Activated CD4-positive, alpha-beta T cell treated with anti-CD3 and anti-CD28 coated beads for 36 hours (primary cell): ENCODE measurements at places on chromosomes 1 and 21.

GRCh38 chr1:112346801-112347350 lies 49.1 kb upstream of the CTTNBP2NL start:
- peaks cover 2% of the 10 kb centered on the region for H3K27me3 ChIP-seq
- no peak for DNase-seq
- H3K4me3 ChIP-seq = no peak overlapping the region
- H3K27ac ChIP-seq = no peak overlapping the region
- H3K36me3 ChIP-seq = peaks cover 4% of the 10 kb centered on the region

GRCh38 chr1:240401731-240402130 lies 210.2 kb downstream of the GREM2 start:
- no peaks in the 10 kb centered on the region for H3K36me3 ChIP-seq
- DNase-seq = no peak
- no peak overlapping the region for H3K4me3 ChIP-seq
- no peaks in the 10 kb centered on the region for H3K27me3 ChIP-seq

DNA sequence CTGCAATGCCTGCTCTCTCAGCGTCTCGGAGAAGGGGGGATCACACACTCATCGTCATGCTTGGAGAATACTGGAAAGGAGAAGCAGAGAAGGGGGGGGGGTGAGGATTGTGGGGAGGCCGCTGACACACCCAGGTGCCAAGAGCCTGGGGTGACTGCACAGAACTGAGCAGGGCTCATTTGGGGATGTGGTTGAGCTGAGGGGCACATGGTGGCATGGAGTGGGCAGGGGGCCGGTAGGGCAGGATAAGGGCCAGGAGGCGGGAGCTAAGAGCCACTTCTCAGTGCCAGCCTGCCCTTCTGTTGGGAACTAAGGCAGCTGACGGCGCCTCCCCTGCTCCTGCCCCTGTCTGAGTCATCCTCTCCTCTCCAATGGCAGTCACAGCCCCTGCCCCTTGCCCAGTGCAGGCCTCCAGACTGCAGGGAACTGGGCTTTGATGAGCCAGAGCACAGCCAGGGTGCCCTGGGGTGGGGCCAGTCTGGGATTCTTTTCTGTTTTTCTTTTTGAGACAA lies 27.2 kb downstream of the MRPL37 start:
- no peaks in the 10 kb centered on the region for H3K27me3 ChIP-seq
- peaks cover 24% of the 10 kb centered on the region for H3K4me1 ChIP-seq
- peak; percentile 29 for DNase-seq
- no peak overlapping the region for H3K4me3 ChIP-seq
- H3K27ac ChIP-seq = no peak overlapping the region

DNA sequence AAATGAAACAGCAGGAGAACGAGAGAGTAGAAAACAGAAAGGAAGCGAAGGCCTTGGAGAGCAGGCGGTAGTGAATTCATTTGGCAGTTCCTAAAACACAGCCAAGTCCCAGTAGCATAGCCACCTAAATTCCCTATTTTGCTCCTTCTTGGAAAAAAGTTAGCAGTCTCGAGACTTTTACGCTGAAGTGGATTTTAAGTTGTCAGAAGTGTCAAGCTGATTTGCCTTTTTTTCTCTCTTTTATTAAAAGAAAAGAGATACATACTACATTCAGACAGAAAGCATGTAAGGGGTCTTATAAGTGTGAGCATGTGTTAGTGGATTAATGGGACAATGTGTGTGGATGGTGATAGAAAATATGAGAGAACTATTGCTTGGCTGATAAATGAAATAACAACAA lies 19.2 kb downstream of the NFIA start:
- no peaks in the 10 kb centered on the region for H3K36me3 ChIP-seq
- peaks cover 11% of the 10 kb centered on the region for H3K4me1 ChIP-seq
- DNase-seq = no peak
- no peaks in the 10 kb centered on the region for H3K27me3 ChIP-seq

- no peak overlapping the region for H3K27ac ChIP-seq
- H3K36me3 ChIP-seq = peaks cover 41% of the 10 kb centered on the region
- no peaks in the 10 kb centered on the region for H3K27me3 ChIP-seq
- H3K4me3 ChIP-seq = no peak overlapping the region
- H3K4me1 ChIP-seq = peaks cover 37% of the 10 kb centered on the region
These were observed 3.6 kb downstream of the B4GALT3 start for GRCh38 chr1:161173711-161174110.

DNA sequence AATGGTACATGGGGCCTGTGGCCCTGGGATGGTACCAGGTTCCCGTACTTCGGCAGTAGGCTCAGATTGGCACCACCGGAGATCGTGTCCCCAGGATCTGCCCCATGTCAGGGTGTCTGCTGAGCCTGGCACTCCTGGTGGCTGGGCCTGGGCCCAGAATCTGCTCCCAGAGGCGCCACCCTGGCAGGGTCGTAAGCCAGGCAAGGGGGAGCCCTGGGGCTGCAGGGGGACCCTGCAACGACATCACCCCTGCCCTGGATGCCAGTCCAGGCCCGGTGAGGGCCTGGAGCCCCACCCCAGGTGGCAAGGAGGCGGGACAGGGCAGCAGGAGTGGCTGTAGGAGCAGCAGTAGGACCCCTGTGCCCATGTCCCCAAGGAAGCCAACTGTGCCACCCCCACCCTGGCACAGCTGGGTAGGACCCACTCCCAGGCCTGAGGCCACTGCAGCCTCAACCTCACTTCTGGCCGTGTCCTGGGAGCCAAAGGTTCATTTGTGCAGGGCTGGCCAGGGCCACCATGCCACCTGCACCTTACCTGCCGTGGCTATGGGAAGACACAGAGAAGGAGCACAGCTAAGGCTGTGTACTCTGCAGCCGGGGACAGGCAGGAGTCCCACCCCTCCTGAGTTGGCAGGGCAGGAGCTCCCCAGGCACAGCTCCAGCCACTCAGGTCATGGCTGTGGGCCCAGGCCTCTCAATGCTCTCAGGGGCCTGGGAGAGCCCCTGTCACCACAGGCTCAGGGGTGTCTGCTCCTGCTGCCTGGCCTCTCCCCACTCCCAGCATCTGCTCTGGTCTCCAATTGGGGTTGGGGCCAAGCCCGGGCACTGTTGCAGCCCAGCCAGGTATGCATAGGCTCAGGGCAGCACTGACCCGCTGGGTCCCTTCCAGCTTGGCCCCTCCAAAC lies 141.7 kb downstream of the EIF4G3 start:
- H3K27me3 ChIP-seq = no peaks in the 10 kb centered on the region
- H3K36me3 ChIP-seq = peaks cover 15% of the 10 kb centered on the region
- DNase-seq = no peak
- H3K4me1 ChIP-seq = peaks cover 3% of the 10 kb centered on the region

DNA sequence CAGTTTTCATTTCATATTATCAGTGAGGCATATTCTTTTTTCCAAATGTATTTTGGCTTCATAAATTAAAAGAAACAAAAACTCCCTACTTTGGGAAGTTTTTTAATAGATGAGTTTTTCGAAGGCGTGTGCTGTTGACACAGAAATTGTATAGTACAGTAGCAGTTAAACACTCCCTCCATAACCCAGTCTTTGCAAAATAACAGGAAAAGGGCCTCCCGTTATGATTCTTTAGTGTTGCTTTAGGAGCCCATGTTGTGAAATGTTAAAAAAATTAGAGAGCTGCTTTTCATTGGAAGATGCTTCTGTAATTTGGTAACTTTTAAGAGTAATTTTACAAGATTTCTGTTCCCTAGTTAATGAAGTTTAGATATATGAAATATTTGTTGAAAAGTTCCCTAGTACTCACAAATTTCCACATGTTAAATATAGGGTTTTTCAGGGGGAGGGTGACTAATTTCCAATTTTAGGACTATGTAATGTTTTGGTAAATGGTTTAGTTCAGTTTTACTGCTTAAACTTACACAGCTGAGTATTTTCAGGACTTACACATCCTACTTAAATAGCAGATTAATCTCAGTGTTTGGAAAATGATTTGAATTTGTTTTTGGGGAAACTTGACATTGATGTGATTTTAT lies 2.0 kb downstream of the CAMSAP2 start:
- peak overlapping the region; percentile 91 for H3K4me3 ChIP-seq
- no peak overlapping the region for H3K27ac ChIP-seq
- peaks cover 4% of the 10 kb centered on the region for H3K27me3 ChIP-seq
- DNase-seq = no peak

DNA sequence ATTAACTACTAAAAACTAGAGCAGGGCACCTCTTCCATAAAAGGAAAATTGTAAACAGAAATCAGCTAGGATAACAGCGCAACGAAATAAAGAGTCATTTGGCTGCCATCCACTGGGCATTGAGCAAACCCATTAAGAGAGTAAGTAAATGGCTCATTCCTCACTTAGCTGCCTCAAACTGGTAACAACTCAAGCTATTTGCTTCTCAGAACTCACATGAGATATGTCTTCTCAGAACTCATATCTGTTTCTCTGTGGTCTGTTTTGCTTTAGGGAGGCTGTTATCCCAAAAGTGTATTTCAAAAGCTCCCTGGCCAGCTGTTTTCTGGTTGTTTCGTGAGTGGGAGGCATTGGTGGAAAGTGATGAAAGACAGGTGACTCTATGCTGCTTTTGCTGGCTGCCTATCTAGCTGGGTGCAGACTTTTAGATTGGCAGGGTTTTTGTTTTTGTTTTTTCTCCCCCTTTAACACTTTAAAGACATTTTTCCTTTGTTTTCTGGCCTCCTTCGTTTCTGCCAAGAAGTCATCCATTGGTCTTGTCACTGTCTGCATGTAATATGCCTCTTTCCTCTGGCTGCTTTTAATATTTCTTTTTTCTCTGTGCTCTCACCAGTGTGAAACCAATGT lies 269.2 kb upstream of the RGS18 start:
- no peaks in the 10 kb centered on the region for H3K27me3 ChIP-seq
- no peak overlapping the region for H3K4me3 ChIP-seq
- no peaks in the 10 kb centered on the region for H3K36me3 ChIP-seq
- H3K27ac ChIP-seq = no peak overlapping the region
- no peaks in the 10 kb centered on the region for H3K4me1 ChIP-seq

GRCh38 chr21:28776251-28776650 lies 216.4 kb downstream of the LTN1 start:
- no peak overlapping the region for H3K27ac ChIP-seq
- peaks cover 5% of the 10 kb centered on the region for H3K36me3 ChIP-seq
- no peaks in the 10 kb centered on the region for H3K27me3 ChIP-seq
- no peak overlapping the region for H3K4me3 ChIP-seq
- H3K4me1 ChIP-seq = peaks cover 27% of the 10 kb centered on the region
- peak; percentile 62 for DNase-seq

- H3K27ac ChIP-seq = no peak overlapping the region
- no peak for DNase-seq
- peaks cover 18% of the 10 kb centered on the region for H3K27me3 ChIP-seq
- no peaks in the 10 kb centered on the region for H3K4me1 ChIP-seq
These were observed 20.8 kb downstream of the DISP3 start for GRCh38 chr1:11499601-11500331.

DNA sequence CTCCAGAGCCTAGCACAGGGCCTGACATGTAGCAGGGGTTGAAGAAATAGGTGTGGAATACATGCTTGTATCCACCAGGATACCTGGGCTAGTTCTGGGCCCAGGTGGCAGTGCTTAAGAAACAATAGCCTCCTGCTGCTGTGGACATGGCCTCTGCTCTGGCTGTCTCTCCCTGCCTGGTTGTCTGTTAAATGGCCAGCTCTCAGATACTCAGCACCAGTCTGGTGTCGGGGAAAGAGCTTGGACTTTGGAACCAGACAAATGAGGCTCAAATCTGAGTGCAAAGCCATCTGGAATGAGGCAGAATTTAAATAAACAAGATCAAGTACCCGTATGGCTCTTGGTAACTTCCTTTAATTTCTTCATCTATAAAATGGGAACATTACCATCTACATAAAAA lies 31.5 kb downstream of the SESN2 start:
- H3K4me3 ChIP-seq = no peak overlapping the region
- no peak overlapping the region for H3K27ac ChIP-seq
- H3K4me1 ChIP-seq = no peaks in the 10 kb centered on the region
- no peaks in the 10 kb centered on the region for H3K27me3 ChIP-seq
- no peak for DNase-seq
- no peaks in the 10 kb centered on the region for H3K36me3 ChIP-seq

DNA sequence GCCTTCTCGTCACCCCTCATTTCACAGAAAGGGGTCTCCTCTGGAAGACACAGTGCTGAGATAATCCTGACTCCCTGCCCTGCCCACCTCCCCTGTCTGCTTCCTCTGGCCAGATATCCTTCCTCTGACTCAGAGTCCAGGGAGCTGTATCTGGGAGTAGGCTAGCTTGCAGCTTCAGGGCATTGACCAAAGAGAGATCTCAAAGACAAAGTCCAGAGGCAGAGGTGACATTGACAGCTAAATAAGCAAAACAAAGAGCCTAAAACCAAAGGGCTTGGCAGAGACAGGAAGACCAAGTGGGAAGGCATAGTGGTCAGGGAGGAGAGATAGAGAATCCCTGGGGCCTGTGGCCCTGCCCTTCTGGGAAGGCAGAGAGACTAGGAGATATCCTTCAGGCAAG lies 64.9 kb downstream of the TNR start:
- DNase-seq = no peak
- no peak overlapping the region for H3K4me3 ChIP-seq
- no peak overlapping the region for H3K27ac ChIP-seq
- H3K27me3 ChIP-seq = peaks cover 8% of the 10 kb centered on the region

DNA sequence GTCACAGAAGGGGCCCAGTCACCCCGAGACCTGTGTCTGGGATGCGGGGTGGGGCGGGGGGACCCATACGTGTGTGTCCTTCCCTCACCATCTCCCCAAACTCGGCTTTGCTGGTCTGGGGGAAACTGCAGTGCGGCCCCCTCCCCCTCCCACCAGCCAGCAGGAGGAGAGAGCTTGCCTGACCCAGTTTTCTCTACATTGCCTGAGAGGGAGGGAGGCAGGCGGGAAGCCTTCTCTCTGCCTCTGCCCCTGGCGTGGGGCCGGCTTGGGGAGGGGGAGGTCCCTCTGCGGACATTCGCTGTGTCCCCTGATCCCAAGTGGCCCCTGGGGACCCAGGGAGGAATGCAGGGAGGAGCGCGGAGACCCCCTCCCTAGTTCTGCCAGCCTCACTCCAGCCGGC lies 3.9 kb downstream of the EPHA8 start:
- DNase-seq = no peak
- peaks cover 23% of the 10 kb centered on the region for H3K27me3 ChIP-seq
- no peak overlapping the region for H3K27ac ChIP-seq
- peaks cover 3% of the 10 kb centered on the region for H3K4me1 ChIP-seq

- no peaks in the 10 kb centered on the region for H3K4me1 ChIP-seq
- no peak overlapping the region for H3K4me3 ChIP-seq
- no peak for DNase-seq
- peaks cover 15% of the 10 kb centered on the region for H3K36me3 ChIP-seq
These were observed 209.0 kb upstream of the HOOK1 start for GRCh38 chr1:59605761-59606160.

- peaks cover 4% of the 10 kb centered on the region for H3K36me3 ChIP-seq
- H3K27ac ChIP-seq = no peak overlapping the region
- no peak overlapping the region for H3K4me3 ChIP-seq
- H3K4me1 ChIP-seq = no peaks in the 10 kb centered on the region
- no peaks in the 10 kb centered on the region for H3K27me3 ChIP-seq
These were observed 49.0 kb downstream of the MRPL37 start for GRCh38 chr1:54248966-54249365.

DNA sequence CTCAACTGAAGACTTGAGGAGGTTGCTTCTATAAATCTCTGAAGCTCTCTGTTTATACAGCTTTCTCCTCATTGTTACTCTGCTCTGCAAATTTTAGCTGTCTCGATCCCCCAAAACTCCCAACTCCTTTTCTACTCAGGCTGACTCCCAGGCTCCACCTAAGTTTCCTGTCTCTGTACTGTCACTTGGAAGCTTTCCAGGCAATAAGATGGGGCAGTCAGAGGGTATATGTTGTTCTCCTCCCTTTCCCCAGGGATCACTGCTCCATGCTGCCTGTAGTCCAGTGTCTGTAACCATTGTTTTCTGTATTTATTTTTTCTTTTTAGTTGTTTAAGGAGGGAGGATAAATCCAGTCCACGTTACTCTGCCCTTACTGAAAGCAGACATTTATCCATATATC lies 13.4 kb downstream of the TSNAX start:
- DNase-seq = no peak
- peaks cover 5% of the 10 kb centered on the region for H3K4me1 ChIP-seq

GRCh38 chr1:8435569-8436071 lies 117.7 kb downstream of the SLC45A1 start:
- H3K27me3 ChIP-seq = no peaks in the 10 kb centered on the region
- H3K4me3 ChIP-seq = no peak overlapping the region
- H3K27ac ChIP-seq = no peak overlapping the region
- H3K4me1 ChIP-seq = peaks cover 25% of the 10 kb centered on the region
